ENCODE measurements at places on chromosomes 12 and 14.

DNA sequence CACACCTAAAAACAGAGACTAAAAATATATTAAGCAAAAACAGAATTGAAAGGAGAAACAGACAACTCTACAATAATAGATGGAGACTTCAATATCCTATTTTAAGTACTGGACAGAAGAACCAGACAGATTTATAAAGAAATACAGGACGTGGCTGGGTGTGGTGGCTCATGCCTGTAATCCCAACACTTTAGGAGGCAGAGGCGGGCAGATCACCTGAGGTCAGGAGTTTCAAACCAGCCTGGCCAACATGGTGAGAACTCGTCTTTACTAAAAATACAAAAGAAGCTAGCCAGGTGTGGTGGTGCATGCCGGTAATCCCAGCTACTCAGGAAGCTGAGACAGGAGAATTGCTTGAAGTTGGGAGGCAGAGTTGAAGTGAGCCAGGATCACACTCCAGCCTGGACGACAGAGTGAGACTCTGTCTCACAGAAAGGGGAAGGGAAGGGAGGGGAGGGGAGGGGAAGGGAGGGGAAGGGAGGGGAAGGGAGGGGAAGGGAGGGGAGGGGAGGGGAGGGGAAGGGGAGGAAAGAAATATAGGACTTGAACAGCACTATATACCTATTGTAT, 53.0 kb downstream of the CDK17 start:
- no peak for DNase-seq

GRCh38 chr14:104094709-104095425, 9.4 kb downstream of the ASPG start:
- peak; percentile 81 for DNase-seq

GRCh38 chr12:4909734-4910501, at the start of gene KCNA1:
KCNA1 (plus strand) TSS chr12:4909905; CDS start chr12:4911379, 1,474 bp downstream.
- DNase-seq = peak; percentile 1

DNA sequence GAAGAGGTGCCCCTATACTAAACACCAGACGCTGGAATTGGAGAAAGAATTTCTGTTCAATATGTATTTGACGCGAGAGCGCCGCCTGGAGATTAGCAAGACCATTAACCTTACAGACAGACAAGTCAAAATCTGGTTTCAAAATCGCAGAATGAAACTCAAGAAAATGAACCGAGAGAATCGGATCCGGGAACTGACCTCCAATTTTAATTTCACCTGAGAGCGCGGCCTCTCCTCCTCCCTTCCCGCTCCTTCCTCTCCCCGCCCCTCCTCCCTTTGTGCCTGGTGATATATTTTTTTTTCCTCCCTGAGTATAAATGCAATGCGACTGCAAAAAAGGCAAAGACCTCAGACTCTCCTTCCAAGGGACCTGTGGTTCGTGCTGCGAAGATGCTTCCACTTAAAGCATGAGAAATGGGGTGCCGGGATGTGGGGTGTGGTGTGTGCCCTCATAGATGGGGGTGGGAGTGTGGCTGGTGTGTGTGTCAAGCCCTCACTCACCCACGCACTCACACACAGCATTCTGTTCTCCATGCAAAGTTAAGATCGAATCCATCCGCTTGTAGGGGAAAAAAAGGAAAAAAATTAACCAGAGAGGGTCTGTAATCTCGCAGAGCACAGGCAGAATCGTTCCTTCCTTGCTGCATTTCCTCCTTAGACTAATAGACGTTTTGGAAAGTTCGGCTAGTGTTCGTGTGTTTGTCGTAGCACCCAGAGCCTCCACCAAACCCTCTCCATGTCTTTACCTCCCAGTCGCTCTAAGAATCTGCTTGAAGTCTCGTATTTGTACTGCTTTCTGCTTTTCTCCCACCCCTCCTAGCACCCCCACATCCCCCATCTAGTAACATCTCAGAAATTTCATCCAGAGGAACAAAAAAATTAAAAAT, 4.5 kb downstream of the HOXC10 start:
- no peak for DNase-seq

DNA sequence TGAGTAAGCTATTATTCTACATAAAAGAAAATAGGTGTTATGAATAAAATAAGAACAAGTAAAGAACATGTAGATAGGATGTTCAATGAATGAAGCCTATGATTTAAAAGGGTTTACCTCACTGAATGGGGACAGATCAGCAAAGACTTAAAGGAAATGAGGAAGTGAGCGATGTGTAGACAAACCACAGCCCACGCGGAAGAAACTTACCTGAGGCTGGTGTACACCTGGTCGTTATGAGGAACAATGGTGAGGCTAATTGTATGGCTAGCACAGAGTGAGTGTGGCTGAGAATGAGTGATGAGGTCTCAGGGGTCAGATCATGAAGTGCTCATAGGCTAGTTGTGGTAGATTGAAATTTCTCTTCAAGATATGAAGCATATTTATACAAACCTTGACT, 221.7 kb downstream of the ALG10B start:
- DNase-seq = no peak

GRCh38 chr12:120115692-120116440, 687 bp downstream of the RAB35 start:
- DNase-seq = peak; percentile 29

DNA sequence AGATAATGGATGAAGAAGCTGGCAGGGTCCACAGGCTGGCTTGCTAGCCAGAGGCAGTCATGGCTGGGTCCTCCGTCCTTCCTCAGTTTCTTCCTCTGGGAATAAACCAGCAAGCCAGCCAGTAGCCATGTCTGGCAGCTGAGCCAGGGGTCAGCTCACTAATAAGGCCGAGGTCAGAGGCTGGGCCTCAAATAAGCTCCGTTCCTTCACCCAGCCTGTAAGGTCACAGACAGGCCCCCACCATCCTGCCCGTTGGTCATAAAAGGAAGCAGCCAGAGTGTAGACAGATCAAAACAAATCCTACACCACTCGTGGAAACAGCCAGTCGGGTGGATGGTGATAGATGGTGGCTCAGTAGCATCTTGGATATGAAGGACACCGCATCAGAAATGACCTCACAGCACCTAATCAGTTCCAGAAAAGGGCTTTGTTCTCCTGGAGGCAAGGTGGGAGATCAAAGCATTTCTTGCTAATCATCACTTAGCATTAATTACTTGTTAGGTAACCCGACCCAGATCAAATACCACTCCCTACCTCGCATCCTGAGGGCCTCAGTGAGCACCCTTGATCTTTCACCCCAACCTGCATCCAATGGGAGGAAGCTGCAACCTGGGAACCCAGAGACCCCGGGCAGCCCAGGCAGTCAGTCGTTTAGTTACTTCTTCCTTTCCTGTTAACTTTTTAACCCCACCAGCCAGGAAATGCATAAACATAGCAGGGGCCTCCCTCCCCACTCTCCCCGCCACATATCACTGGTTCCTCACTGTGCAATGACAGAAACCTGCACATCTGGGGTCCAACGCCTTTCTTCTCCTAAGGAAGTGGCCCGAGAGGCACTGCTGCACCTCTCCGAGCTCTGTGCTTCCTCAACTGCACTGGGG, 90.2 kb downstream of the KDM2B start:
- DNase-seq = no peak

DNA sequence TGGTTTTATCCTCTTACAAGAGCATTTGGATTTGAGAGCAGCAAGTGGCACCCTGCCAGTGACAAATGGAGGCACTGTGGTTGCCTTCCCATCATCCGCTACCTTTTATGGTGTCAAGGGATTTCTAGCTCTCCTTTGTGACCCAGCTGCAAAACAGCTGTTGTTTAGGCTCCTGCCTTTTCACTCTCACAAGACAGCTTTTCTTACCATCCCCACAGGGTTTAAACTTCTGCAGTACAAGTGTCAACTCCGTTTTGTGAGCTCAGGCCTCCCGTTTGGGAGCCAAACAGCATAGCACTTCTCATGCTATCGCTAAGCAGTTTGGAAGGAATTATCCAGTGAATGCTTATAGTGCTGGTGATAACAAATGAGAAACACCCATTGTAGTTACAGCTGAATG, 331.4 kb downstream of the TMTC2 start:
- no peak for DNase-seq

DNA sequence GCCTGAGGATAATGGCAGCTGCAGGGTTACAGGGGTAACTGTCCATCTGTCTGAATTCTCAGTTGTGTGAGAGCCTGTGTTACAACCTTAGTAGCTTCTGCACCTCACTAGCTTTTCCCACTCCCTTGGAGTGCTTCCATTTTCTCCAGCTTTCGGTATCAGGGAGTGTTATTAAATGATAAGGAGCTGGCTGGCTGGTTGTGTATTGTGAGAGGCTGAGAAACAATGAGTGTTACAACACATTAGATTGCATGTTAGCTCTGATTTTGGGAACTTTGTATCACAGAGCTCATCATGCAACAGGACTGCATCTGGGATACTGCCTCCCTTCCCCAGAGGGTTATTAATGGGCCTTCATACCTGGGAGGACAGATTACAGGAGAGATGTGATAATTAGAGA, 723.7 kb downstream of the DIO2 start:
- no peak for DNase-seq

DNA sequence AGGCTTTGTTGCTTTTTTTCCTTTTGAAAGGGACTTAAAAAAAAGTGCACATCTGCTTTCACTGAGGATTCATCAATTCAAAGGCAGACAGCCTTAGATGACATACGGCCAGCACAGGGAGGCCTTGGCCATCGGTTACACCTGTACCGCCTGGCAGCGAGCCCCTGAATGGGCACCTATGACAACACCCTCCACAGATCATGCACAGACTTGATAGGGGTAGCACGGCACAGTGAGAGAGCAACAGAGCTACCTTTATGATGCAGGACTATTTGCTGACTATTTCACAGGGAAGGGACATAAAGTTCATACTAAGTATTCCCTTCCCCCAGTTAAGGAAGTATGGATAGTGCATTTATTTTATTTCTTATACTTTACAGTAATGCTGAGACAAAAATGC, 137.9 kb upstream of the ARID2 start:
- DNase-seq = no peak

- DNase-seq = no peak
Measured at GRCh38 chr14:32908196-32909084, 30.2 kb upstream of the NPAS3 start.
